ENCODE measurements at places on chromosomes 3 and 15. TPM values are rescaled to one million over a fixed set of nuclear protein-coding genes. Genes with fewer than 3 reads are reported as not detected.

GRCh38 chr3:87621667-87622066 is 345.3 kb upstream of the POU1F1 start:
- DNase-seq, result no peak

DNA sequence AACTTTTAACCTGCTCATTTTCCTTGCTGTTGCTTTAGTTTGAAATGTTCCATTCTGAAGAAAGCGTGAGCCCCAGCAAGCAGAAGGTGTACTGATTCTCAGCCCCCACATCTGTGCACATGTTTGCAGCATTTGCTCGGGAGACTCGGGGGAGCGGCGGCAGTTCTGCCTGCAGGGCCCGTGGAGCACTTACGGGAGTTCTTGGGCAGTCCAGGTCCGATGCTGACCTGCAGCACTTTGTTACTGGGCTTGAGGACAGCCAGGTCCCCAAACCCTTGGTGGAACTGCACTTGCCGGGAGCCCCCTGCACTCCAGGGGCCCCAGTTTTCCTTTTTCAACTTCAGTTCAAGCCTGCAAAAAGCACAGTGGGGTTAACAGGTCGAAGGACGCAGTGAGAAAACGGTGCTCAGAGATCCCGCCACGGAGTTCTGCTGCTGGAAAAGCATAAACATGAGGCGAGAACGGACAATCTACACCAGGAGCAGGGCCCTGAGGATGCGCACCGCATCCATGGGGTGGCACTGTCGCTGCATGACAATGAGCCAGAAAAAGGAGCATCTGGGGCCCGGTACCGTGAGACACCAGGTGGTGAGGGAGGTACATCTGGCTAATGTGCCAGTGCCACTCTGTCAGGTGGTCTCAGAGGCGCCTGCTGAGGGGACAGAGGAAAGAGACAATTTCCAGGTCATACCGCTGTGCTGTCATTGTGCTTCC is 45.6 kb upstream of the LDHAL6B start:
- DNase-seq, result peak; percentile 6

The C3orf38 gene
- 40.2 TPM for total RNA-seq

DNA sequence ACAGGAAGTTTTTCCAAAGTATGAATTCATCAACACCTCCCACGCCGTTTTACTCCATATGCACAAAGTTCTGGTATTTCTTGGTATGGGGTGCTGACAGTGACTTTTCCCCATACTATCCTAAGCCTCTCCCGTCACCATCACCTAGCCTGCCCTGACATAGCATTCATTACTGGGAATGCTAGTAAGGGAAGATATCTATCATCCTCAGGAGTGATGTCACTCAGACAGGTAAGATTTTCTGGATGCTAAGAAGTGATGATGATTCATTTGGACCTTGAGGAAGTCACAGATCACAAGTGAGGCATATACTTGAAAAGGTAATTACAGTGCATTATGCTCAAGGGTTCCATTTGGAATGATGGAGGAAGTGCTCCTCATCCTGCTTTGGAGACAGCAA is 355.1 kb upstream of the STAC start:
- no peak for DNase-seq

The KLF15 gene
- total RNA-seq, result 0.81 TPM

DNA sequence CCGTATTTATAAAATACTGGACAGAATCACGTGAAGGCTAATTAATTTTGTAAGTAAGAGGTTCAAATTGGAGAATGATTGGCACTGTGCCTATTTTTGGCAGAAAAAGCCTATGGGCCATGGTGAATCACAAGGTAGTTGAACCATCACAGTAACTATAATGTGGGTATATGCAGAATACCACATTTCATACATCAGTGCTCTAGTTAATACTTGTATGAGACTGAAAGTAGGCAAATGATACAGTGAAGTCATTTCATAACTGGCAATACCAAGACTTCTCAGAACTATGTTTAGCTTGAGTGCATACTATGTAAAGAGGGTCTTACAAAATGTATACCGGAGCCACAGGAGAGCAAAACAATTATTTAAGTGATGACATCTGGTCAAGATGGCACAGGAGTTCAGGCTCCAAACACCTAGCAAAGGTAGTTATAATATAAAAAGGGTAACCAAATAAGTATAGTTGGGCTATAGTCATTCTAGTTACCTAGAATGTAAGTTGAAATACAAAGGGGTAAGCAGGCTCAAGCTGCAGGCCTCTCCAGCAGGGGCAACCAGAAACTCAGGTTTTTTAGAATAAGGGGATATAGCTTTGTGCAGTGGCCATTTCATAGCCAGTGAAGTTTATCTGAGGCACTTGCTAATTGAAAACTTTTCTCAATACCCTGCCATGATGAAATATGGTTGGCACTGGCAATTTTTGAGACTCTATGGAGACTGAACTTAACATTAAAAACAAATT is 19.1 kb downstream of the GPR160 start:
- no peak for DNase-seq

DNA sequence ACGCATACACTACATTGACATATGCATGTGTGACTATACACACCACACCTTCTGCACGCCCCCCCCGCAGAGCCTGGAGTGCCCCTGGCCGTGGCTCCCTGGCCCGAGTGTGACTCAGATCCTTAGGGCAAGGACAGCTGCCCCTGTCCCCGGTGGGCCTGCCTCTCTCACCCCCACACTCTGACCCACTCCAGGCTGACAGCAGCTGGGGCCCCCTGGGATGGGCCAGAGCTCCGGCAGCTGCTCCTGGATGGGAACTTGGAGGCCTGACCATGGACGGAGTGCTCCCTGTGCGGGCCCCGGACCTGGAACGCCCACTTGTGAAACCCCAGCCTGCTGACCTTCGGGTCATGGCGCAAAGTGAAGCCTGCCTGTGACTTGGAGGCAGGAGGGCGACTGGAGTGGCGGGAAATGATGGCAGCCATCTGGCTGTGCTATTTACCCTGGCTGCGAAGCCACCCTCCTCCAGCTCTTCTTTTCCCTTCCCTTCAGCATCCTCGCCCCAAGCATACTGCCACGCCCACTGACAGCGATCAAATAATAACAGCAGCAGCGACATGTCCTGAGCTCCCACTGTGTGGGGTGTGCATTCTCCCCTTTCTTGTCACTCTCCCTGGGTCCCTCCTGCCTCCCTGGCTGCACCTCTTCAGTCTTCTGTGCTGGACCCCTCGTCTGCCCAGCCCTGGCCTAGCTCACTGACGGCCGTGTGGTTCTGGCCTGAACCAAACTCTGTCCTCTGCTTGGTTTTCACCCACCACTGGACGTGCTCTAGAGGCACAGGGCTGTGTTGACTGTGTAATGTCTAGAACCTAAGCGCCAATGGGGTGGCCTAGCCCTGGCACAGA is 90.7 kb upstream of the MEF2A start:
- no peak for DNase-seq

DNA sequence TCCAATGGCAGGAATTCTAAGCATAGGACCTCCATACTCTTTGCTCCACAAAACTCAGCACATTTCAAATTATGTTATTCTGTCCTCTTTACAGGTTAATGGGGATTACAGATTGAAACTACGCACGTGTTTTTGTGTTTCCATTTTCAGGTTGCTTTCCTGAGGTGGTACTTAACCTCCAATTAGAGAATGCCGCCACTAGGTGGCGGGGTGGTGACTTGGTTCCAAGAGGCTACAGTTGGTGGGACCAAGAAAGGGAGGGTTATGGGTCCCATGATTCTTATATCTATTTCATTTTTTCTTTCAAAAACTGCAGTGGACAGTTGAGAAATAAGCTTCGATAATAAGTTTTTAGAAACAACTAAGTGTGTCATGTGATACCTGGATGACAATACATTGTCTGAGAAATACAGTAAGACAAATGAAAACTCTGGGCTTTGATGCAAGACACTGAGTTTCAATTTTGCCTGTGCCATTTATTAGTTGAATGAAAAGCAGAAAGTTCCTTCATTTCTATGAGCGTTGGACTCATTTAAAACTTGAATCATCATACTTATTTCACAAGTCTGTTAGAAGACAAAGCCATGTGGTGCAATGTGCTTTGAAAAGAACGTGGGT is 539.0 kb downstream of the FGF12 start:
- peak; percentile 32 for DNase-seq

The TRPM1 gene
- total RNA-seq, result not detected
